ENCODE measurements at places on chromosomes 5 and 9.

DNA sequence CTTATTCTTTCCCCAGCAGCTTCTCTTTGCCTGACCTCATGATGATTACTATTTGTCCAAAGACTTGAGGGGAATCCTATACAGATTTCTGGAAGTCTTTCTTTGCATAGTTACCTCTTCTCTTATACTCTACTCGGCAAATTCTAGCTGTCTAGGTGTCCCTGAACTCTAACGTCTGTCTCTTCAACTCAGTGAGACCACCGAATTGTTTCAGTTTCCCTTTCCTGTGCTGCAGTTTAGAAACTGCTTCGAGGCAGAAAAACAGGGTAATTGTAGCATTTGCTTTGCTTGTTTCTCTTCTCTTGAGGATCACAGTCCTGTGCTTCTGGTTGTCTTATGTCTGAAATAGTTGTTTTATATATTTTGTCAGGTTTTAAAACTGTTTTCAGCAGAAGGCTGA is 14.8 kb downstream of the LVRN start:
- DNase-seq: no peak

- no peak for DNase-seq
Measured at GRCh38 chr5:1000329-1000728, 8.3 kb upstream of the NKD2 start.

DNA sequence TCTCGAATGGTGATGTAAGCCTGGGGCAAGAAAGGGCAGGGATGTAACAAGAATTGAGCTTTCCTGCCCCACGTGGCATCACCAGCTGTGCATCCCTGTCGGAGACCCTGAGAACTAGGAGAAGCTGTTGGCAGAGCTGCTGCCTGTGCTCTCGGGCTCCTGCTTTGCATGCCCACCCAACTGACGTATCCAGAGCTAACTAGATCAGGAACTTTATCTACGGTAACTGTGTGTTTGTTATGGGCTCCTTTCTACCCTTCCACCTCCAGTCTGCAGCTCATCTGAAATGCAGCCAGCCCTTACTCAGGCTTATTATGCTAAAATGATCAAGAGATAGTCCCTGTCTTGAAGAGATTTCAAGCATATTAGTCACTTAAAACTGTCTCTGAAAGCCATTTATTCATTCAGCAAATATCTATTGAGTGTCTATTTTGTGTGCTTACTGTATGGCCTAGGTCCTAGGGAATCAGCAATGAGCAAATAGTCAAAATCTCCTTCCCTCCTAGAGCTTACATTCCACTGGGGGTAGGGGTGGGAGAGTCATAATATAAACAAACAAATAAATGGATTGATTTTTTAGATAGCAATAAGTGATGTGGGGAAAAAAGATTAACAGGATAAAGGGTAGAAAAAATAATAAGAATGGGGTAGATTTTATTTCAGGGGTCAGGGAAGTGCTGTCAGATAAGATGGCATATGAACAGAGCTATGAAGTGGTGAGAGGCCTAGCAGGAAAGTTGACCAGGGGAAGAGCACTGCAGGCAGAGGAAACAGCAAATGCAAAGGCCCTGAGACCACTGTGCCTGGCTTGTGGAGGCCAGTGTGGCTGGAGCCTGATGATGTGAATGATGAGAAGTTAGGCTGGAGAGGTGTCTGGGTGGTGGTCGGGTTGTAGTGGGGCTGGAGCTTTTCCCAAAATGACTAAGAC is 118.2 kb downstream of the GALNT10 start:
- DNase-seq: no peak

GRCh38 chr5:1826235-1826980 is 25.2 kb downstream of the NDUFS6 start:
- DNase-seq: no peak

GRCh38 chr5:118506217-118506852 is 482.0 kb downstream of the DTWD2 start:
- DNase-seq: no peak

GRCh38 chr5:169548315-169548714 is 35.3 kb upstream of the SPDL1 start:
- no peak for DNase-seq

Data from Kasumi-1 (cell line).